Cerebellar nuclear complex (tissue), 1 donor: ENCODE measurements at places on chromosomes 7 and 10.

DNA sequence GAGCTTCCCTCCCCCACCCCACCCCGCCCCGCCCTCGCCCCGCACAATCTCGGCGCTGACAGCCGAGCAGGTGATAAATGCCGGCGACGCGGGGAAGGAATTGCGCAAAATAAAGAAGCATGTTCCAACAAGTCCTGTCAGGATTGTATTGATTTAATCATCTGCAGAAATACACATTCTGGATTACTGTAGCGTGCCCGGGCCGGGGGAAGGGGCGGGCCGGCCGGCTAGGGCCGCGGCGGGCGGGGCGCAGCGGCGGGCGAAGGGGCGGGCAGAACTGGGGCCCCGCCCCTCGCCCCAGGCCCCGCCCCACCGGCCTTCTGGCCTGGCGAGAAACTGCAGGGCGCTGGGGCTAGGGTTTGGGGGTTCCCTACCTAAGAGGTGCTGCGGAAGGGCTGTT lies 88.9 kb upstream of the PAX2 start:
- no peak for DNase-seq

GRCh38 chr10:108894402-108895301 lies 1028.7 kb downstream of the XPNPEP1 start:
- no peak for DNase-seq

DNA sequence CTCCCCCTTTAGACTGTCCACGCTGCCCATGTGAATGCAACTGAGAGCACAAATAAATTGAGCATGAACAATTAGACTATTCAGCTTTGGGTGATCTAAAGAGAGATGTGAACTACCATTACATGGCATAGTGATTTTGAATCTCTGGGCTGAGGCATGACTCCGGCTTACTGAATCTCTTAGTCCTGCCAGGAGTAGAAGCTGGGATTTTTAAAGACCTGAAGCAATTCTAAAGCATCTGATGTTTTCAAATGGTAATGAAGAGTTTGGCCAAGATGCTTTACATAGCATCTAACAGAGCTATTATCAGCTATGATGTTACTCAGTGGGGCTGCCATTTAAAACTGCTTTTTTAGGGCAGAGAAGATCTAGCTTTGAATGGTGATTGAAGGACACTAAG lies 1059.1 kb downstream of the SORCS3 start:
- DNase-seq, result no peak

- DNase-seq, result no peak
Measured at GRCh38 chr10:123564631-123565030, 101.5 kb upstream of the GPR26 start.

GRCh38 chr10:124146483-124146882 lies 53.1 kb upstream of the CHST15 start:
- no peak for DNase-seq

- peak; percentile 43 for DNase-seq
Measured at GRCh38 chr10:70887804-70888800, at the start of gene PCBD1. PCBD1 (minus strand) TSS chr10:70888565; CDS start chr10:70888533, 32 bp downstream.

DNA sequence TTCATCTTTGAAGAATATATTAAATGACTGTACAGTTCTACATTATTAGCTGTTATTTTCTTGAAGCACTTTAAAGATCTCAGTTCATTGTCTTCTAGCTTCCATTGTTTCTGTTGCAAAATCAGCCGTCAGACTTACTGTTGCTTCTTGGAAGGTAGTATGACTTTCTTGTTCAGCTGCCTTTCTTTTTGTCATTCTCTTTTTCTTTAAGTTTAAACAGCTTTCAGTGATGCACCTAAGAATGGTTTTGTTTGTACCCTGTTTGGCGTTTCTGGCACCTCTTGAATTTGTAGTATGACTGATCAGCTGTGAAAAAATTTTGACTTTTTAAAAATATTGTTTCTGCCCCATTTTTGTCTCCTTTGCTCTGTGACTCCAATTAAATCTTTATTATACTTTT lies 9.3 kb downstream of the MKLN1 start:
- DNase-seq, result no peak

DNA sequence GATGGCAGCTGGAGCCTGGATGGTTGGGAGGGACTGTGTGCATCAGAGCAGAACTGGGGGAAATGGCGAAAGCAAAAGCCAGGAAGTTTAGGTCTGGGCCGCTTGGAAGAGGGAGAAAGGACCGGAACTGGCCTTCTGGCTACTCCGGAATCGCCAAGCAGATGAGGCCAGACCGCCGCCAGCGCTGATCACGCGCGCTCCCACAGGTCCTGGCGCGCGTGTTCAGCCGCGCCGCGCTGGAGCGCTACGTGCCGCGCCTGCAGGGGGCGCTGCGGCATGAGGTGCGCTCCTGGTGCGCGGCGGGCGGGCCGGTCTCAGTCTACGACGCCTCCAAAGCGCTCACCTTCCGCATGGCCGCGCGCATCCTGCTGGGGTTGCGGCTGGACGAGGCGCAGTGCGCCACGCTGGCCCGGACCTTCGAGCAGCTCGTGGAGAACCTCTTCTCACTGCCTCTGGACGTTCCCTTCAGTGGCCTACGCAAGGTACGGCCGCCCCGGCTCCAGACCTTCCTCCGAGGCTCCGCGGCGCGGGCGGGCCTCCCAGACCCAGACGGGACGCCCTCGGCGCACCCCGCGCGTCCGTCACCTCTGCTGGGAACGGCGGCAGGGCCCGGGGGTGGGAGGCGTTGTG lies 2.0 kb downstream of the CYP26C1 start:
- no peak for DNase-seq

DNA sequence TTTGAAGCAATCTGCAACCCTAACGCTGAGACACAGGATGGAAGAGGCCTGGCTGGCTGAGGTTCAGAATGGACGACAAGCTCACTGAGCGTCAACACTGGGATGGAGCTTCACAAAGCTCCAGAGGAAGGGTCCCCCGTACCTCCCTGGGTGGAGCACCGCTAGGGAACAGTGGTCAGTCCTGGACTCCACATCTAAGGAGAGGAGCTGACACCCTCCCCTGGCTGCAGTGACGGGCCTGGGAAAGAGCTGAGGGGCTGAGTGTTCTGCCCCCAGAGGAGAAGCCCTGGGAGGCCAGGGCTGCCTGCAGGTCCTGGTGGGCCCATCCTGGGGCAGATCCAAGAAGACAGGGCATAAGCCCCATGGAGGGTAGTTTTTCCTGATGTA lies 146.2 kb downstream of the ARHGAP22 start:
- DNase-seq, result no peak

- DNase-seq, result no peak
Measured at GRCh38 chr7:129069021-129069420, 14.1 kb upstream of the TNPO3 start.

GRCh38 chr7:138075350-138075749 lies 909 bp upstream of the AKR1D1 start:
- no peak for DNase-seq

- DNase-seq, result no peak
Measured at GRCh38 chr10:34370126-34370525, 445.0 kb downstream of the PARD3 start.

GRCh38 chr10:87818505-87819288 lies 671 bp upstream of the ATAD1 start:
- DNase-seq, result no peak

DNA sequence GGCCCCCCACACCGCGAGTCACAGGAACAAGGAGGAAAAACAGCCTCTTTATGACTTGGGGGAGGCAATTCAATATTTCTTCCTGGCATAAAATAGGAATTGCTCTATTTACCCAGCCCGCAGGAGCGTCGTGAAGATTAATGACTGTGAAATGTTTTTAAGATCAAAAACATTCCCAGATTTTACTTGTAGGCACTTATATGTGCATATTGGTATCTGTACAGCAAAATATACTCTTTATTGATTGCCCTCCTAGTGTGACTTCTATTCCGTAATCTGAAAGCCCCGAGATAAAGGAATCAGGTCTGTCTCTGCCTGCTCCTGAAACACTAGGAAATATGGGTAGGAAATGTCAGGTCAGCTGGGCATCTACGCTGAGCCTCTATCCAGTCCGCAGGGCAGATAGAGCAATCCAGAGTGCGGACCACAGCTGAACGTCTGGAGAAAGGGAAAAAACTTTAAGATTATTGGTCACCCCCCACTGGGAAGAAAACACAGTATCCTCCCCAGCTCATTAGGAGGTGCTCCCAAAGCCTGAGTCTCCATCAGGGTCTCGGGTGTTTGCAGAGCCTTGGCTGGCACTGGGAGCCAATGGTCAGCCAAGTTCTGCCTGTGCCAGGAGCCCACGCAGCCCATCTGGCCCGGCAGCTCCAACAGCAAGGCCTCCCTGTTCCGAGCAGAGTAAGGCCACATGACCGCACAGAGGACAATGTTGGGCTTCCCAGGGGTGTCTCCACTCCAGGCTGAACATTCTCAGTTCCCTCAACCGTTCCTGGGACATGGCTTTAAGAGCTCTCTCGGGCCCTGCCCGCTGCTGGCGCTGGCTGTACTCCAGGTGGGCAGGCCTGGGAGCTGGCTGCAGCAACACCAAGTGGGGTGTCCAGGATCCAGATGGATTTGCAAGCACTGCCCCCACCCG lies 7.7 kb downstream of the CTBP2 start:
- DNase-seq, result peak; percentile 78

- DNase-seq, result no peak
Measured at GRCh38 chr7:43572516-43573049, 10.3 kb upstream of the STK17A start.

- DNase-seq, result no peak
Measured at GRCh38 chr7:71133856-71134255, 1.9 kb downstream of the GALNT17 start.

DNA sequence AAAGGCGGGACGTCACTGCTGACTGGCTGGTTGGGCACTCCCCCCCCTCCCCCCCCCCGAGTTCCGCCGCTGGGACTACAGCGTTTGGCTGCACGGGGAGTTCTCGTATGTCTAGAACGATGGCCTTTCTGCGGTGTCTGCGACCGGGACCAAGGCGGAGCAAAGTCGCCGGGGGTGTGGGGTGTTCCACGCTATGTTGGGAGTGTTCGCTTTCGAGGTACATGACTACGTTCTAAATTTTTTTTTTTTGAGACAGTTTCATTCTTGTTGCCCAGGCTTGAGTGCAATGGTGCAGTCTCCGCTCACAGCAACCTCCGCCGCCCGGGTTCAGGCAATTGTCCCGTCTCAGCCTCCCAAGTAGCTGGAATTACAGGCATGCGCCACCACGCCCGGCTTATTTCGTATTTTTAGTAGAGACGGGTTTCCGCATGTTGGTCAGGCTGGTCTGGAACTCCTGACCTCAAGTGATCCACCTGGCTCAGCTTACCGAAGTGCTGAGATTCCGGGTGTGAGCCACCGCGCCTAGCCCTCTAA lies 573 bp upstream of the IDI1 start:
- no peak for DNase-seq

DNA sequence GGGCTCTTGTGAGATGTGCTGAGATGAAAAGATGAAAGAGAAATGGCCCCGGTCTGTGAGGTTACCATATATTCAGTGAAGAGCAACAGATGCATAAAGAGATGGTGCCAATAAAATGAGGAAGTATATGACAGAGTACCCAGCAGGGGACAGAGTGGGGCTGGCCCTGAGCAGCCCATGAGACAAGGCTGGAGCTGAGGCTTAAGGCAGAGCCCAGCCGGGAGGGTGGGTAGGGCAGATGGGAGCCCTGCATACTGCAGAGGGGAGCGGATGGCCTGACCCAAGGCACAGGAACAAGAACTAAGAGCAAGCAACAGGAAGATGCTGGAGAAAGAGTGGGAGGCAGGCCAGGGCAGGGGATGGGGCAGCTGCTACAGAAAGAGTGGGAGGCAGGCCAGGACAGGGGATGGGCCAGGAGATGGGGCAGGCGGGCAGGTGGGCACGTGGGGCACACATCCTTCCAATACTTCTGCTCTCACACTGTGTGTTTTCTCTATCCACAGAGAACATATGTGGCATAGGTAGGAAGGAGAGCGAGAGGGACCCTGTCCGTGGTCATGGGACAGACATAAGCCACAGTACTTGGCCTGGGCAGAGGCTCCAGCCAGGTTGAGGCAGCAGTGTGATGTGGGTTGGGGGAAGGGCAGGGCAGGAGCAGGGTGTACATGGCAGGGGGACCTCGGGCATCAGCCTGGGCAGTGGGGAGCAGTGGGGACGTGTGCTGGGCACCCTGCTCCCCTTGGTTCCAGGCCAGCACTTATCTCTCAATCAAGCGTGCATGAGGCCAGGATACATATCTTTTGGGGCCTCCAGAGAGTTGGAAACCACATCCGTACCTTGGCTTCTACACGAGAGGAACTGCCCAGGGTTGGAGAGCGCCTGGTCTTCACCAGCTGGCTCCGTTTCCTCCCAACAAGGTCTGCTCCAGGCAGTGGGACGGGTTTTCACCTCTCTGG lies 91.6 kb upstream of the IKZF1 start:
- DNase-seq, result no peak

GRCh38 chr7:84744385-84744784 lies 442.5 kb downstream of the SEMA3D start:
- DNase-seq, result no peak

DNA sequence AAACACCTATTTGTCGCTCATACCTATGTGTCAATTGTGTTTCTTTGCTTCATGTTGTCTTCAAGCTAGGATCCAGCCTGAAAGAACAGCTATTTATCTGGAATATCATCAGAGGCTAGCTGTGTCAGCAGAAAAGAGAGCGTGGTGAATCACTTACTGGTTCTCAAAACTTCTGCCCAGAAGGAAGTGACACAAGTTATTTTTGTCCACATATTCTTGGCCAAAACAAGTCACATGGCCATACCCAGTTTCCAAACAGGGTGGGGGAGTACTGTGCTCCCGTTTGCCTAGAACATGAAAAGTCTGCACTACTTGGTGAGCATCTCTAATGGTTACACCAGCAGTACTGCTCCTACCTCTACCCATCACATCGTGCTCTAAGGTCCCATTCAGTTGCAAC lies 160.9 kb upstream of the CSTF2T start:
- no peak for DNase-seq

- DNase-seq, result no peak
Measured at GRCh38 chr10:25725917-25726716, 207.9 kb upstream of the MYO3A start.

GRCh38 chr7:69018200-69018599 lies 580.1 kb upstream of the AUTS2 start:
- no peak for DNase-seq

DNA sequence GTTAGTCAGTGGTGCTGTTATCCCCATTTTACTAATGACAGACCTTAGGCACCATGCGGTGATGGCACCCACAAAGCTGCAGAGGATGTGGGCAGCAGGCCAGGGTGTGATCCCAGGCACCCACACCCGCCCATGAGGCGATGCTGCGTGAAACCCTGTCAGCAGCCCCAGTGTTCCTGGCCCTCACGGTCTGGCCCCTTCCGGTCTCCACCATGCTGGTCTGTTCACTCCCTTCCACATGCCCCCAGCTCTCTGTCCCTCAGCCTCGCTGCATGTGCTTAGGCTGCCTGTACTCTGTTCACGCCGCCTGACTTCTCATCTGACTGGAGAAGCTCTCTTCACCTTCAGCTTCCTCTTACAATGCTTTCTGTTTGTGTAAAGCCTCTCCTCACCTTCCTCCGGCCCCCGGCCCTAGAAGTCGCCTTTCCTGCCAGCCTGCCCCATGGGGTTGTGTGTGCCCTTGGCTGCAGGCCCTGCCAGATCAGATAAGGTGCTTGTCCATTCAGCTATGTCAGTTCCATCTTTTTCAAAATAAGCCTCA lies 17.6 kb upstream of the ORAI2 start:
- DNase-seq, result no peak

- no peak for DNase-seq
Measured at GRCh38 chr10:99403674-99404073, 26.8 kb downstream of the GOT1 start.
